ENCODE measurements at places on chromosomes 6 and 20. TPM values are rescaled to one million over a fixed set of nuclear protein-coding genes. Genes with fewer than 3 reads are reported as not detected.

- no peak for DNase-seq
Observed at GRCh38 chr6:31948753-31949413, 3.0 kb downstream of the CFB start.

DNA sequence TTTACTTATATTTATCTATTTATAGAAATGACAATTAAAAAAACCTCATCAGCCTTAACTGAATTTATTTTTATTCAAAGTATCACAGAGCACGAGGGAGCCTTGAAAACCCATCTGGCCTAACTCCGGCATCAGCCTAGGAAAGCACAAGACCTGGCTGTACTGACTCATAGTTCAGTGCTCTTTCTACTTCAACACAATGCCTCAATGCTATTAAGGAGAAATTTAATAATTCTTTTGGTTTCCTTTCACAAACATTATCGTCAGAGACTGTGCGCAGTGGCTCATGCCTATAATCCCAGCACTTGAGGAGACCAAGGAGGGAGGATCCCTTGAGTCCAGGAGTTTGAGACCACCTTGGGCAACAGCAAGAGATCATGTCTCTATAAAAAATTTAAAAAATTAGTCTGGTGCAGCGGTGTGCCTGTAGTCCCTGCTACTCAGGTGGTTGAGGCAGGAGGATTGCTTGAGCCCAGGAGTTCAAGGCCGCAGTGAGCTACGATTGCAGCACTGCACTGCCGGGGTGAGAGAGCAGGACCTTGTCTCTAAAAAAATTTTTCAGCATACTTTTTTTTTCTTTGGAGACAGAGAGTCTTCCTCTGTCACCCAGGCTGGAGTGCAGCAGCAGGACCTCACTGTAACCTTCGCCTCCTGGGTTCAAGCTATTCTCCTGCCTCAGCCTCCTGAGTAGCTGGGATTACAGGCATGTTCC, 1.9 kb upstream of the SASH1 start:
- no peak for DNase-seq

- DNase-seq = no peak
Observed at GRCh38 chr20:41627611-41628244, 9.6 kb upstream of the CHD6 start.

DNA sequence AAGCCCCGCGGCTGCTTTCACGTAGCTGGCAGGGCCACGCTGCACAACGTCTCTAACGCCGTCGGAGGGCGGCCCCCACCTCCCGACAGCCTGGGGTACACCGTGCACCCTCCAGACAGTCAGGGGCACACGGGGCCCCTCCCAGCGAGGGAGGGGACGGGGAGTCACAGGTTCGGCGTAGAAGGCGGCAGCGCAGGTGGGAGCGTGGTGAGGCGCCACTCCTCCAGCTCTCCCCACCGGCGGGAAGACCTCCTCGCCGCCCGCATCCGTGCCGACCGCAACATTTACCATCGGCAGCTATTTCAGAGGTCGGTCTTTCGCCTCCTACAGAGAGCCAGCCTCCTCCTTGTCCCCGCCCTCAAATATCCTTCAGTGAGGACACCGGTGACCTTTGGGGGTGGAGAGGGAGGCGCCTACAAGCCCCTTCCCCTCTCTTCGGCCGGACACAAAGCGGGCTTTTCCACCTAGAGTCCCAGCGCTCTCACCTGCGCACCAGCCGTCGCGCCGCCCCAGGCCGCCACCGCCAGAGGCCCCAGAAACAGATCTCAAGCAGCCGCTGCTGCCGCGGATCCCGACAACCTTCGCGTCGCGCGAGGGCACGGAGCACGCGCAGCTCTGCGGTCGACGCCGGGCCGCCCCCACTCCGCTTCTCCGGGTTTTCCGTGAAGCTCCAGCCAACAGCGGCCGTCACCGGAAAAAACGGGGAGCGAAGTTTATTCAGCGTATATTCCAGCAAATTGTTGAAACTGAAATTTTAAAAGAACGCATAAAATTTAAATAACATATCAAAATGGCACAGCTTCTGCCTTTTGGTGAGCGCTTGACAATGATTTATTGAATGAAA, at the start of gene MKKS:
MKKS (minus strand) TSS at position 600 of the 844 bp plus-strand sequence. CDS start 20,708 bp downstream, outside the sequence.
- peak; percentile 96 for DNase-seq

- no peak for DNase-seq
Observed at GRCh38 chr6:73586416-73586974, 65.7 kb upstream of the EEF1A1 start.

DNA sequence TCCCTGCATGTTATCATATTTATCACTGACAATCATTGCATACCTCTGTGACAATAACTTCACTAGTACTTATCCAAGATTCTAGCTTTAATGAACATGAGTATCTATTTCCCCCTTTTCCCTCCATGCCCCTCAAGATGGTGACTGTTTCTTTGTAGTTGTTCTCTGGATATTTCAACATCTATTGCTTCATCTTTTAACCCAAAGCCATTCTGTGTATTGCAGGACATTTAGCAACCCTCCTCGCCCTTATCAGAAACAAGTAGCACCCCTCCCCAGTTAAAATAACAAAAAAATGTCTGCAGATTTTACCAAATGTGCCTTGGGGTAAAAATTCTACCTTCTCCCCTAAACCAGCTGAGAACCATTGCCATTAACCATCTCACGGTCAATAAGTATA, 979.8 kb upstream of the MANEA start:
- DNase-seq = no peak

- DNase-seq = no peak
Observed at GRCh38 chr6:106163966-106164877, 78.1 kb downstream of the PRDM1 start.

GRCh38 chr20:38579219-38579910, 1.6 kb upstream of the ADIG start:
- DNase-seq = no peak

DNA sequence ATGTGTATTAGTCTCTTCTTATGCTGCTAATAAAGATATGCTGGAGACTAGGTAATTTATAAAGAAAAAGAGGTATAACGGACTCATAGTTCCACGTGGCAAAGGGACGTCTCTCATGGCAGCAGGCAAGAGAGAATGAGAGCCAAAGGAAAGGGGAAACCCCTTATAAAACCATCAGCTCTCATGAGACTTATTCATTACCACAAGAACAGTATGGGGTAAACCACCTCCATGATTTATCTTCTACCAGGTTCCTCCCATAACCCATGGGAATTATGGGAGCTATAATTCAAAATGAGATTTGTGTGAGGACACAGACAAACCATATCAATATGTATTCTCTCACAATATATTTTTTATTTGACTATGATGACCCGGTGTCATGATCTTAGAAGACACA, 109.1 kb downstream of the UTRN start:
- DNase-seq = no peak

- no peak for DNase-seq
Observed at GRCh38 chr6:62808565-62809293, 402.5 kb upstream of the FKBP1C start.

DNA sequence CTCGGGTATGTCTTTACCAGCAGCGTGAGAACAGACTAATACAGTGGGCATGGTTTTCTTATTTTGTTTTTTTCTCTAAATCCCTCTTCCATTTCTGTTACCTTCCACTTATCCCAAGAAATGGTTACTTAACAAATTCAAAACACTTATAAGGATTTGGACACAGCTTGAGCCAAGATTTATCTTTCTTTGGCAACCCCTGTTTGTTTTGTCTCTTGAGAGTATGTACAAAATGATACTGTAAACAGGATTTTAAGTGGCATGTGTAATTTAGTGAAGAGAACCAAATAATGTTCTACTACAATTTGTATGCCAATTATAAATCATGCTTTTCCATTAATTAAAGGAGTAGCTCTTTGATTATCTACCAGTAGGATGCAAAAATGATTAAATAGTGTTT, 51.4 kb downstream of the PPP1R14C start:
- DNase-seq = no peak

DNA sequence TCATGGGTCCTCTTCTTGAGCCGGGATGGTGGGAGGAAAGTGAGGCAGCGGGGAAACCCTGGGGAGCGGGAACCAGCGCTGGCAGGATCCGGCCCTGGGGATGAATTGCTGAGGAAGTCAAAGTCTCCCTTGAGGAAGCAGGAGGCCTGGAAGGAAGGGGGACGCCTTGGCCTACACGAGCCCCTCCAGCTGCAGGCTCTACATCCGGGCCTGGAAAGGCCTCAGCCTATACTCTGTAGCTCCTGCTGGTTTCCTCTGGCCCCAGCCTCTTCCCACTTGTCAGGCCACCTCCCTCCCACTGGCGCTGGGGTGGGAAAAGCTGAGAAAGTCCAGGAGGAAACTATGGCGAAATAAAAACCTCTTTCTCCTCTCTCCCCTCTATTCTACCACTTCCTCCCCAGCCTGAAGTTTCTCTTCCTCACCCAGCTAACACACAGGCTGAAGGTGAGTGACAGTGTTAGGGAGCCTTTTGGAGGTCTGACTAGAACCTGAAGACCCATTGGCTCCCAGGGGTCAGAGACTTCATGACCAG, 14.9 kb downstream of the TREML2 start:
- DNase-seq = no peak

DNA sequence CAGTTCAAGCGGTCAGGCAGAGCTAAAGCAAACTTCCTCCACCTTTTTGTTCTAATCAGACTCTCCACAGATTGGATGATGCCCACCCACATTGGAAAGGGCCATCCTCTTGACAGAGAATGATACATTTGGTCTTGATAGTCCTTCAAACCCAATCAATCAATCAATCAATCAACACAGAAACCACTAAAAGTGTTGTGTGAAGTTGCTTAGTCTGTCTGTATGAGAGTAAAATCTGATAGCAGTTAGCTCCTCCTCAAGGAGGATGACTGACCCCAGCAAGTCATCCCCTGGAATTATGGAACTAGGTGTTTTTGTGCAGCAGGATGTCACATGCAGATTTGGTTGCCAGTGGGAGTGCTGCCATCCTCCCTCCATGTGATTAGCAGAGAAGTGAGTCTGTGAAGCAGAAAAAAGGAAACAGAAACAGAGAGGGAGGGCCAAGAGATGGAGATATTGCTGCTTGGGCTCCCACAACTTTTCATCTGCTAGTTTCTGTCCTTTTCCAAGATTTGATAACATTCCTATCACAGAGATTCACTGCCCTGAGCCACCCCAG, 32.0 kb upstream of the SSTR4 start:
- DNase-seq = no peak

- no peak for DNase-seq
Observed at GRCh38 chr6:77474286-77474956, 11.1 kb upstream of the HTR1B start.

GRCh38 chr20:46946796-46947195, 52.2 kb downstream of the EYA2 start:
- DNase-seq = no peak

DNA sequence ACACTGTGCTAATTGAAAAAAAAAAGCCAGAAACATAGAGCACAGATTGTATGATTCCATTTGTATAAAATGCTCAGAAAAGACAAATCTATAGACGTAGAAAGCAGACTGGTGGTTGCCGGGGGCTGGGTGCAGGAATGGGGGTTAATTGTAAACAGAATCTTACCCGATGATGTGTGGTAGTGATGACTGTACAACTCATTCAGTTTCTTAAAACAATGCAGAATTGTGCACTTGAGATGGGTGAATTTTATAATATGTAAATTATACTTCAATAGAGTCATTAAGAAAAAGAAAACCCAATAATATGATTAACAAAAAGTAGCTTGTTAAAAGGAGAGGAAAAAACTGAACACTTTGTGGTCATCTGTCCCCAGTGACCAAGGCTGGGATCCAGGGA, 3.7 kb upstream of the MYLK4 start:
- DNase-seq = no peak

- DNase-seq = no peak
Observed at GRCh38 chr6:167988154-167988495, 9.3 kb upstream of the KIF25 start.

DNA sequence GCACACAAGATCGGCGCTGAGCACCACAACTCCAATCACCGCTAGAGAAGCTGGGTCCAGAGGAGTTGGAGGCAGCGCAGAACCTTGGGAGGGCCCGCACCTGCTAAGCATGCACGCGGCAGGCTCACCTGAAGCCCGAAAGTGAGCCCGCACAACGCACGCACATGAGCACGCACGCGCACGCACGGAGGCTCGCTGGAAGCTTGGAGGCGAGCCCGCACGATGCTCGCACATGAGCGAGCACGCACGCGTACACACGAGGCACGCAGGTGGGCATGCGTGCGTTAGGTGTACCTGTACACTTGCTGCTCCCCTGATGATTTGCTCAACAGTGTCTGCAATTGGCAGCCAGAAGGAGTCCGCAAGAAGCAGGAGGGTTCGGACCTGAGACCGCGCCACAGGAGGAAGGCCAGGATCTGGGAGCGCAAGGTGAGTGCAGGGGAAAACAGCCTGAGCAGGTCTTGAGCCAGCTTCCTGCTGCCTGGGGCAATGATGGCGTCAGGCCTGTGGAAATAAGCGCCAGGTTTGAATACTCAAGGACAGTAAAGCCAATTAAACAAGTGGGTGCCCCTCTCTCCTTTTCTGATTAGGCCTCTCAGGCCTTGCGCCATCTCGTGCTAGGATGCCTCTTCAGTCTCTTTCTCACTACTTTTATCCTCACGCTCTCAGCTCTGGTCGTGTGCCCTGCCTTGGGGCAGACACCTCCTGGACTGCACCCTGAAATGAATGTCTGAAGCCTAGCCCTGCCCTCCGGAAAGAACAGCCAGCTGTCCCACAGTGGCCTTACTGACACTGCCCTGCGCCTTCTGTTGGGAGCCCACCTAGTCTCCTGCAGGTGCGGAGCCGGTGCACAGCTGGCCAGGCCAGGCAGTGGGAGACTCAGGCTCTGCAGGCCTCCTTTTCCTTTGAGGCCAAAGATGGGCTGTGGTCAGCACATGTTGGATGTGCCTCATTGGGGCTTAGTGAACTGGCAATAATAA, 340.4 kb downstream of the CDC5L start:
- no peak for DNase-seq

- no peak for DNase-seq
Observed at GRCh38 chr20:31991339-31991705, 18.9 kb upstream of the CCM2L start.

GRCh38 chr6:151637814-151638213, 144.0 kb downstream of the CCDC170 start:
- DNase-seq = no peak

- DNase-seq = no peak
Observed at GRCh38 chr20:34703424-34704176, 544 bp upstream of the TP53INP2 start.

DNA sequence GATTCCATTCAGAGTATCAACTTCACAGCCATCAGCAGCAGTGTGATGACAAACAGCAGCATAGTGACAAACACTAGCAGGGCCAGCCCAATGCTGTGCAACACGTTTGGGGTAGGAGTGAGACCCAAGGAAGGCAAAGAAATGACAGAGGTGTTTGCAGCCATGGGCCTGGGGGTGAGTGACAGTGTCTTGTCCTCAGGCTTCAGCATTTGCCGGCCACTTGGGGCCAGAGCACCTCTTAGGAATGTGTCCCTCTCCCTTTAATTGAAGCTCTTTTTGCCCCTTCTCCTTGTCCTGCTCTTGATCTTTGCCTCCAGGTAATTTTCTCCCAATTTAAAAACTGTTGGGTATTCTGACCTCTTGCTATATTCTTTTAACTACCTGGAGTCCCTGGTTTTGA, 84.4 kb downstream of the HS3ST5 start:
- no peak for DNase-seq

ZFP57 gene
- total RNA-seq = not detected

RFX6 gene
- total RNA-seq = not detected

RAD21L1 gene
- not detected for total RNA-seq

MGME1 gene
- total RNA-seq = 8.7 TPM

C6orf132 gene
- 2.6 TPM for total RNA-seq

OR14J1 gene
- total RNA-seq = not detected

PREX1 gene
- total RNA-seq = 33.9 TPM

SMOC2 gene
- total RNA-seq = 45.6 TPM

SMIM29 gene
- 31.6 TPM for total RNA-seq

ZNF334 gene
- 9.0 TPM for total RNA-seq

LSM14B gene
- total RNA-seq = 26.5 TPM

PAK5 gene
- 0.18 TPM for total RNA-seq
